H7 (cell line): ENCODE measurements at places on chromosomes 1 and 21. TPM values are rescaled to one million over a fixed set of nuclear protein-coding genes. Genes with fewer than 3 reads are reported as not detected.

The TNNI3K gene
- 0.44 TPM in 1 of 2 replicates, not detected in the other for total RNA-seq

The KCNT2 gene
- total RNA-seq: 7.0 and 12.3 TPM in 2 replicates

The C1orf216 gene
- total RNA-seq: 11.9 and 13.5 TPM in 2 replicates

The CFAP141 gene
- total RNA-seq: not detected in 2 replicates

The BARHL2 gene
- not detected in 2 replicates for total RNA-seq

The VCAM1 gene
- total RNA-seq: not detected in 2 replicates

The SLC9A1 gene
- total RNA-seq: 12.6 and 13.1 TPM in 2 replicates

The OR2T33 gene
- total RNA-seq: not detected in 2 replicates

The SPRR2F gene
- total RNA-seq: not detected in 2 replicates

The LAMC1 gene
- total RNA-seq: 116 and 163 TPM in 2 replicates

The SPATA45 gene
- 0.38 and 0.63 TPM in 2 replicates for total RNA-seq

The ERICH3 gene
- total RNA-seq: not detected in 2 replicates

The MAP3K21 gene
- total RNA-seq: 28.0 and 44.5 TPM in 2 replicates

The OR2T2 gene
- not detected in 2 replicates for total RNA-seq

The HPCA gene
- 0.89 and 2.6 TPM in 2 replicates for total RNA-seq

The GJA4 gene
- 0.85 and 3.2 TPM in 2 replicates for total RNA-seq

The NEGR1 gene
- total RNA-seq: 2.1 and 3.1 TPM in 2 replicates

The CD247 gene
- total RNA-seq: 0.33 and 0.83 TPM in 2 replicates

The PGLYRP4 gene
- total RNA-seq: not detected in 2 replicates

The SLC9C2 gene
- not detected in 2 replicates for total RNA-seq

The TMPRSS15 gene
- not detected in 2 replicates for total RNA-seq

The DBT gene
- 10.6 and 13.0 TPM in 2 replicates for total RNA-seq

The S100A7 gene
- total RNA-seq: not detected in 2 replicates

The FCRL1 gene
- total RNA-seq: not detected in 2 replicates

The CXADR gene
- 96.2 and 113 TPM in 2 replicates for total RNA-seq

The OR2L5 gene
- not detected in 2 replicates for total RNA-seq

The TSPAN1 gene
- total RNA-seq: not detected in 2 replicates

The TUT4 gene
- 52.4 and 64.6 TPM in 2 replicates for total RNA-seq

The HRNR gene
- total RNA-seq: not detected in 2 replicates

The AGL gene
- total RNA-seq: 10.9 and 15.1 TPM in 2 replicates

The FALEC gene
- total RNA-seq: 1.7 and 2.6 TPM in 2 replicates

The OPN3 gene
- 55.3 and 63.5 TPM in 2 replicates for total RNA-seq

The CNN3 gene
- 309 and 364 TPM in 2 replicates for total RNA-seq

The INTS7 gene
- total RNA-seq: 19.5 and 21.5 TPM in 2 replicates

The SEMA4A gene
- total RNA-seq: 10.3 and 15.8 TPM in 2 replicates

The ICOSLG gene
- 0.96 and 1.6 TPM in 2 replicates for total RNA-seq

The PCBP3 gene
- total RNA-seq: 1.8 and 8.0 TPM in 2 replicates

The GBP3 gene
- total RNA-seq: not detected in 2 replicates

The OLFML3 gene
- 226 and 276 TPM in 2 replicates for total RNA-seq

The ATP1A4 gene
- total RNA-seq: 0.73 and 0.74 TPM in 2 replicates

The CATSPERE gene
- 0.14 TPM in 1 of 2 replicates, not detected in the other for total RNA-seq

The PATJ gene
- 15.8 and 31.6 TPM in 2 replicates for total RNA-seq

The SPATC1L gene
- total RNA-seq: 35.5 and 41.5 TPM in 2 replicates
